ENCODE measurements at places on chromosomes 12 and 14.

DNA sequence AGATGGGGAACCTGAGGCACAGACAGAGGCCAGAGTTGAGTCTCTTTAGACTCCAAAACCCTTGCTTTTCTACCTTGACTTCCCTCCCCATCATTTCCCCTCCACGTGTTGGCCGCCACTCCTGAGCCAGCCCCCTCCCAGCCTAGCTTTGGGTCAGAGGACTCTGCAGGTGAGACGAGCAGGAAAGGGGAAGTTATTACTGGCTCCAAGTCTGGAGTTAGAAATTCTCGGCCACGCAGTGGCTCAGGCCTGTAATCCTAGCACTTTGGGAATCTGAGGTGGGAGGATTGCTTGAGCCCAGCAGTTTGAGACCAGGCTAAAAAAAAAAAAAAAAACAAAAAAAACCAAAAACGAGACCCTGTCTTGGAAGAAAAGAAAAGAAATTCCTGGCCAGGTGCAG lies 8.8 kb downstream of the VSX2 start:
- DNase-seq, result no peak

- no peak for DNase-seq
These were observed 108.4 kb downstream of the PPP1R12A start for GRCh38 chr12:79826267-79827128.

DNA sequence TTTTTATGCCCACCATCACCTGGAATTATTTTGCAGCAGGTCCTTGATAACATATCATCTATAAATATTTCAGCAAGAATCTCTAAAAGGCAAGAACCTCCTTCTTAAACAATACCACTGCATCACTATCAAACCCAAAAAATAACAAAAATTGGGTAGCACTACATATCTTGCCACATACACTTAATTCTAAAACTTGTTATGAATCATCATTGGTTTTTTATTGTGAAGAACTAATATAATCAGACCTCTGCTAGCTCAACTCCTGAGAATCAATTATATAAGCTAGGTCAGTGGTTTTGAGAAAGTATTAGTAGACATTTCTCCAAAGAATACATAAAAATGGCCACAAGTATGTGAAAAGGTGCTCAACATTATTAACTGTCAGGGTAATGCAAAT lies 23.8 kb downstream of the SLC38A1 start:
- no peak for DNase-seq

DNA sequence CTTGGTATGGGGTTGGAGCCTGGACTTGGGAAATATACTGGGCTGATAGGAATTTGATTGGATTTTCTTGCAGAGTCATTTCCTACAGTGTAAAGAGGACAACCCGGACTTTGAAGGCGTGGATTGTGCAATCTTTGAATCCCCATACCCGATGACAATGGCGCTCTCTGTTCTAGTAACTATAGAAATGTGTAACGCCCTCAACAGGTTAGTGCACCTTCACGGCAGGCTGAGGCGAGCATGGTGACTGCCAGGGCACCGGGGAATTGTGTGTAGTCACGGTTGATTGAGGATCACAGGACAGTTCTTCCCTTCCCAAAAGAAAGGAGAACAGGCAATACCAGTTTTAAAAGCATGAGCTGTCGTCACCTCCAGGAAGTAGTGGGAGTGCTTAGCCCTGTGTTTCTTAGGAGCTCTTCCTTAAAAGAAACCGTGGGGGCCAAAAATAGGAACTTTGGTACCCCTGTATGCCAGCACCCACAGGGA lies 58.3 kb downstream of the ANAPC7 start:
- DNase-seq, result no peak

- no peak for DNase-seq
These were observed 57.3 kb downstream of the EP400 start for GRCh38 chr12:132007041-132007440.

GRCh38 chr14:96038558-96038919 lies 623 bp upstream of the C14orf132 start:
- DNase-seq, result no peak

DNA sequence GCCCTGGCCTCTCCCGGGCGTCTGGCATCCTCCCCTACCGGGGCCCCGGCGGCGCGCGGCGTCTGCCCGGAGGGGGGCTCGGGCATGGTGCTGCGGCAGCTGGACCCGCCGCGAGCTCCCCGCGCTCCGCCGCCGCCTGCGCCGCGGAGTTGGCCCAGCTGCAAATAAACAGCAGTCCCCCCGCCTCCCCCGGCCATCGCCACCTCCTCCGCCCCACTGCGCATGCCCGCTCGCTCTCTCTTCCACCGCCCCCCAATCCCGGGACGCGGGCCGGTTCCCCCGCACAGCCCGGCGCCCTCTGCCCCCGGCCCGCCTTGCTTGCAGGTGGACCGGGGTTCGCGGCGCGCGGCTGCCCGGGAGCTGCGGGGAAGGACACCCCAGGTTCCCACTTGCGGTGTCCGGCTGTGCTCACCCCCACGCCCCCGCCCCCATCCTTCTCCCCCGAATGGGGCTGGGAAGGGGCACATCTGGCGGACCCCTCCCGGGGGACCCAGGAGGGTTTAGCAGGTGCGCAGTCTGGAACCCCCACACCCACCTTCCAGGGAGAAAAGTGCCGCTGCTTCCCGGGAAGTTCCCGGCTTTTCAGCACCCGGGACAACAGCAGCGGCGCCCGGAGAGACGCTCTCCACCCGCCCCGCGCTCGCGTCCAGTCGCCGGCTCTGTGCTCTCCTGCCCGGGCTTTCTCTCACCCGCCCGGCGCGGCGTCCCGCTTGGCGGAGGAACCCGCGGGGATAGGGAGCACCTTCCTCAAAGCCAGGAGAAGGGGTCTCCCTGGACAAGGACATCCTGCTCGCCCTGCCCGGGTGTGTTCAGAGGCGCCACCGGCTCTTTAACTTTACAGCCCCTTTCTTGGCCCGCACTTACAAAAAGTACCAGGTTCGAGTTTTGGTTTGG lies at the start of gene TMTC1:
Gene TMTC1 (minus strand): TSS at position 170 of the 894 bp plus-strand sequence. CDS start 191 bp downstream, outside the sequence.
- no peak for DNase-seq

- DNase-seq, result no peak
These were observed 173.1 kb downstream of the FLRT2 start for GRCh38 chr14:85702997-85703396.

DNA sequence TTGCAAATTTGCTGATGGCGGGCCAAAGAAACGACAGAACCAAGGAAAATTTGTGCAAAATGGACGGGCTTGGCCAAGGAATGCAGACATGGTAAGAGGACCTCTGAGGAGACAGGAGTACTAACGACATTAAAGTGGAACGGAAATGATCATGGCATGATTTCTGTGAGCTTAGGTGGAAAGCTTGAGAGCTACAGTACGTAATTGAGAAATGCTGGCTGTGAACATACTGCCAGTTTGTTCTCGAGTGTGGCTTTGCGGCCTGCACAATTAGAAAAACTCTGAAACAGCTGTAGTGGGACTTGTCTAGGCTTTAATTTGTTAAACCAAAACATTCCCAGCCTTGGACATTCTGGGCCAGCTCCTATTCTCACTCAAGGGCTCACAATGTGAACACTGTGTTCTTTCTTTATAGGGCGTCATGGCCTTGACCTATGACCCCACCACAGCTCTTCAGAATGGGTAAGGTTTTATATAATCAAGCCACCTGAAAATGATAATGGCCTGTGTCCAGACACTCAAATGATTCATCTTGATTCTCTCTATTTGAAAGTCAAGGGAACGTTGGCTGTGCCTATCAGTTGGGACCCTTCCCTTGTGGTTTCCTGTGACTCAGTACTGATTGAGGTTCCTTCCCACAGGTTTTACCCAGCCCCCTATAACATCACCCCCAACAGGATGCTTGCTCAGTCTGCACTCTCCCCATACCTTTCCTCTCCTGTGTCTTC lies 48.5 kb downstream of the BAZ2A start:
- DNase-seq, result peak; percentile 20

DNA sequence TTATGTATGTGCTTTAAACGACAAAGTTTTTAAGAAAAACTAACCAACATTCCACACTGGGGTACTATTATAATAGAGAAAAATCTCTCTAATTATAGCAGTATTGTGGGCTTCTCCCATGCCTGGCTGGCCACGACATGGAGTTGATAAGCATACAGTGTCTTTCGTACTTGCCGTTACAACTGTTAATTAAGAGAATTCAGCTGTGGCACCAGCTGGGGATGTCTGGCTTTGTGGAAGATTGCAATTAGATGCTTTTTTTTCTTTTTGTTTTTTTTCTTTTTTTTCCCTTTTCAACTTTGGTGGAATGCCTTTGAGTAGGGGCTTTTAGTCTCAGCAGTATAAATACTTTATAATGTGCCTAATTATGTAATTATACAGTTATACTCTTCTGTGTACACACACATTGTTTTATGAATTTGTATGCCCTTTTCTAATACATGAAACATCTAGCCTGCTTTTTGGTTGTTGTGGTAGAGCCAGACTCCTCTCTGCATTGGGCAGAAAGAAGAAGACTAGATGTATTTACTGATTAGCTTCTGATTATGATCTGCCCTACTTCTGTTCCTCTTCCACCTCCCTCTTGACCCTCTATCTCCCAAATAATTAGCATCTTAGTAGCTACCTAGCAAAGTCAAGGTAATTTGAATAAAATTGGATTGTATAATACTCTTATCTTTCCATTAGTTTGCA lies 76.4 kb downstream of the SUSD6 start:
- DNase-seq, result no peak

- no peak for DNase-seq
These were observed 5.6 kb downstream of the MYH6 start for GRCh38 chr14:23402296-23403138.

GRCh38 chr12:96271469-96272199 lies 77.5 kb downstream of the ELK3 start:
- DNase-seq, result no peak

DNA sequence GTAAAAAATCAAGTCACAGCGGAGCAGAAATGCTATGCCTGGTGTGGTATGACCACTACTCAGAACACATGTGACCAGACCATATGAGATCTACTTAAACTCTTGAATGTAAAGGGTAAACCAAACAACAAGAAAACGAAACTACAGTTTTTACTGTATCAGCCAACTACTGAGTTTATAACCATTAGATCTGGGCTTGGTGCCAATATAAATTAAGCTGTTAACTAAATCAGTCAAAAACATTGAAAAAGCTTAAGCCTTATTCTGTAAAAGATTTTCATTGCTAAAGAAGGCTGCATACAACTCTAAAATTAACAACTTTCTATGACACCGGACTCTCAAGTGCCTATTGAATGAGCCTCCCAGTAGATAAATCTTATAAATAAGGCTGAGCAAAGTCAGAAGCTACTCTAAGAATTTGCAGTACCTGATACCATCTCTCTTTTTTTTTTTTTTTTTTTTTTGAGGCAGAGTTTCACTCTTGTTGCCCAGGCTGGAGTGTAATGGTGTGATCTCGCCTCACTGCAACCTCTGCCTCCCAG lies 35.4 kb downstream of the SPTLC2 start:
- DNase-seq, result no peak

- no peak for DNase-seq
These were observed at the start of gene TUNAR for GRCh38 chr14:95876761-95877538. Gene TUNAR (plus strand): TSS chr14:95876832.

GRCh38 chr12:66590275-66590985 lies 88.4 kb downstream of the GRIP1 start:
- DNase-seq, result no peak

- DNase-seq, result no peak
These were observed 6.9 kb downstream of the FAM186B start for GRCh38 chr12:49598527-49598926.

DNA sequence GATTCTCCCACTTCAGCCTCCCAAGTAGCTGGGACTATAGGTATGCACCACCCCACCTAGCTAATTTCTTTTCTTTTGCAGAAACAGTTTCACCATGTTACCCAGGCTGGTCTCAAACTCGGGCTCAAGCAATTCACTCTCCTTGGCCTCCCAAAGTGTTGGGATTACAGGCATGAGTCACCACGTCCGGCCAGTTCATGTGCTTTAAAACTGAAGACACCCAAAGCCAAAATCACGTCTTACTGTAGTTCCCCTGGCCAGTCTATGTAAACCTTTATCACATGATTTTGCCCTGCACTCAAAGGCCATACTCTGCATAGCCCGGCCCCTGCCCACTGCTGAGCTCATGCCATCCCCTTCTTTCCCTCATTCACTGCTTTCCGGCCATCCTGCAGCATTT lies 4.5 kb downstream of the ALKBH2 start:
- no peak for DNase-seq

DNA sequence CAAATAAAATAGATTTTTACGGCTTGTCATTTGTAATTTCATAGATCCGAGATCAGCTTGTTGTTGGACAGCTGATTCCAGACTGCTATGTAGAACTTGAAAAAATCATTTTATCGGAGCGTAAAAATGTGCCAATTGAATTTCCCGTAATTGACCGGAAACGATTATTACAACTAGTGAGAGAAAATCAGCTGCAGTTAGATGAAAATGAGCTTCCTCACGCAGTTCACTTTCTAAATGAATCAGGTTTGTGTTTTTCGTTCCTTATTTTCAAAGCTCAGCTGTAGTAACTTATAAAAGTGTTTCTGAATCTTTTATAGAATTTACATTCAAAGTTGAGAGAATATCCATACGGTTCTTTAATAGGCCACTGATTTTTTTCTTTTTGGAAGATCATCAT lies 89.1 kb downstream of the LRRK2 start:
- no peak for DNase-seq

GRCh38 chr14:34851395-34851794 lies 23.8 kb downstream of the BAZ1A start:
- no peak for DNase-seq

- DNase-seq, result no peak
These were observed 45.8 kb downstream of the NINJ2 start for GRCh38 chr12:617304-617915.

DNA sequence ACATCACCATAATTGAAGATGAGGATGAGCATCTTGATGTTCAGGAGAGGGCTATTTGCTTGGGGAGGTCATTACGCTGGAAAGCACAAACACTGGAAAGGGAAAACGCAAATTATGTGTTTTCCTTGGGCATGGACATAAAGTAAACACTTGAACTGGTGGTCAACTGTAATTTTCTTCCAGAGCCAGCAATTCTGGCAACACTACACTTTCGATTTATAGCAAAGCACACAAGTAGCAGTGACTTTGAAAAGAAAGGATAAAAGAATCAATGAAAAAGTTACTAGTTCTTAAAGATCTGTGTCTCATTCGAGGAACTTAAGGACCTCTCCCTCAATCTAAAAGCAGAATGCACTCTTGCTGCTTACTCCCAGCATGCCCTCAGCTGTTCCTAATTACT lies 2.2 kb downstream of the CLEC14A start:
- DNase-seq, result no peak

GRCh38 chr12:89674326-89674942 lies 34.2 kb downstream of the ATP2B1 start:
- DNase-seq, result no peak

GRCh38 chr12:74415633-74416032 lies 122.0 kb upstream of the ATXN7L3B start:
- no peak for DNase-seq

DNA sequence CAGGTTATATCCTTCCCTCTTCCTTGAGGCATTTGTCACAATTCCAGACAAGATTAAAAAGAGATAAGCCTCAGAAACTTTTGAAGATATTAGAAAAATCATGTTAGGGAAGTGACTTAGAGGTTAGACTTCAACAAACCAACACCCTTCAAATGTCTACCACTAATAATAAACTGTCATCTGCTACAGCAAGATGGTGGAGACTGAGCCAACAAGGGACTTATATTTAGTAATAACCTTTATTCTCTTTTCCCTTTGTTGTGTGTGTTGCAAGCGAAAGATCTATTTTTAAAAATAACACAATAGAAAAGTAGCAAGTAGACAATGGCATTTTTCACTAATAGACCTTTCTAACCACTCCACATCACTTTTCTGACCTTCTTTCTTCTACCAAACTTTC lies 28.6 kb downstream of the PRICKLE1 start:
- no peak for DNase-seq

GRCh38 chr12:38903596-38903995 lies 1.8 kb downstream of the CPNE8 start:
- no peak for DNase-seq

- DNase-seq, result no peak
These were observed 43.0 kb downstream of the LRIG3 start for GRCh38 chr12:58877243-58877743.
